Activated CD8-positive, alpha-beta memory T cell treated with anti-CD3 and anti-CD28 coated beads for 48 hours (primary cell): ENCODE measurements at places on chromosomes 6 and 20.

GRCh38 chr6:136015531-136015930 lies 164.0 kb downstream of the PDE7B start:
- no peak for DNase-seq

DNA sequence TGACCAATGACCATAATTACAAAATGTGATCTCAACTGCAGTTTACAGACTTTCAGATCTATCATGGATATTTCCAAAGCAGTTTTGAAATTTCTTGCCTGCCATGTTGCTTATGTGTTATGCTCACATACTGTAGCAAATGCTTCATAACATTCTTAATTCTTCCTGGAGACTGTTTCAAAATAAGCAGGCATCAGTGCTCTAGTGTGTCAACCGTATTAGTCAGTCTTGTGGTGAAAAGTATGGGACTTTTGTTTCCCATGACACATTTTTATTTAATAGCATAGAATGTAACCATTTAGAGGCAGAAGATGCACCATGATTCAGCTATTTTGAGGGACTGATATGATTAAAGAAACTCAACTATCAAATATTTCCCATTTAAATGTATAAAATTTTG lies 1.7 kb downstream of the POPDC3 start:
- DNase-seq: no peak

- DNase-seq: no peak
Measured at GRCh38 chr6:19181211-19181610, 656.0 kb upstream of the ID4 start.

- DNase-seq: no peak
Measured at GRCh38 chr6:11392778-11393507, 144.6 kb upstream of the TMEM170B start.

GRCh38 chr20:32327087-32327681 lies 30.9 kb upstream of the ASXL1 start:
- DNase-seq: no peak

DNA sequence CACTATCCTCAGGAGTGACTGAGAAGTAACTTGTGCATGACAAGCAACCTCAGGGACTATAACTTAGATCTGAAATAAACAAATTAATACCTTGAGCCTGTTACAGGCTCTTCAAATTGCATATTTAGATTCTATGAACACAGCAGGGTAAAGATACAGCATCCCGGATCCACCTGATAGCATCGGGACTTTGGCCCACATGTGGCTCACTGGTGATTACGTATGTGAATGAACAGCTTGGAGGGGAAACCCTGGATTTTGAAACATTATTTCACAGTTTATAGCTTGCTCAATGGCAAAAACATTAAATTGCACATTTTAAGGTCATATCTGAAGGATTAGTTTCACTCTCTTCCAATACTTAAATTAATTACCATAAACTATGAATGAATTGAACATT lies 133.2 kb downstream of the KHDRBS2 start:
- no peak for DNase-seq

GRCh38 chr6:142945049-142945445 lies at the start of gene HIVEP2:
Gene HIVEP2 (minus strand): TSS chr6:142945176. CDS start chr6:142774738, 170,438 bp downstream.
- peak; percentile 74 for DNase-seq

GRCh38 chr6:158920311-158920905 lies 79.6 kb downstream of the RSPH3 start:
- no peak for DNase-seq

DNA sequence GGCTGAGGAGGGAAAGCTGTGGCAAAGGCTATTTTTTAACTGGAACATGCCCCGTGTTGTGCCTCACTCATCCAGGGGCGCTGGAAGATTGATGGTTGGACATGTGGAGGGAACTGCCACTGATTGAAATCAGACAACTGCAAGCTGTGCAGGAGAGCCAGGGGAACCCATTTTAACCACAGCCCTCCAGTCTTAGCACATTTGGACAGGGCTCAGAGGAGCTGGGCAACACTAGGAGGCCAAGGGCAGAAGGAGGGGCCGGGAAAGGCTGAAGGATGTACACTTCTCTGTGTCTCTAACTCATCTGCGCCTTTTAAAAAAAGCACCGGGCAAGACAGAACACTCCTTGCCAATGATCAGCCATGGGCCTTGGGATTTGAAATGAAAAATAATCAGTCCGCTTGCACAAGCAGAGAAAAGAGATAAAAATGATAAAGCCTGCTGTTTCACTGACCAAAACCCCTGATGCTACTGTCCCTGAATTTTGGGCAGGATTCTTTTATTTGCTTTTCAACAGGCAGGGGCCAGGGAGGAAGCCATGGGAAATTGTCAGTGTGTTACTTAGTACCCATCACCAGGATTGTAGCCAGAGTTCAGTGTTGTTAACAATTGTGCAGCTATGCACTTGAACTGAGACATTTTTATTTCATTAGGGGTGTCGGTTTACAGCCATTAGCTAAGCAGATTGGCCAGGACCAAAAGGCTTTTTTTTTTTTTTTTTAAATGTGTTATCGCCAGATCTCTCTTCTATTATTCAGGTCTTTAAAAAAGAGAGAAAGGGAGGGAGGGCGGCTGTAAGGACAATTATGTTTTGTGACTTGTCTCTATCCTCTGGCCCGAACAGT lies 109.3 kb upstream of the EYA4 start:
- DNase-seq: no peak

GRCh38 chr6:167409694-167410093 lies 84.8 kb downstream of the TTLL2 start:
- DNase-seq: no peak

DNA sequence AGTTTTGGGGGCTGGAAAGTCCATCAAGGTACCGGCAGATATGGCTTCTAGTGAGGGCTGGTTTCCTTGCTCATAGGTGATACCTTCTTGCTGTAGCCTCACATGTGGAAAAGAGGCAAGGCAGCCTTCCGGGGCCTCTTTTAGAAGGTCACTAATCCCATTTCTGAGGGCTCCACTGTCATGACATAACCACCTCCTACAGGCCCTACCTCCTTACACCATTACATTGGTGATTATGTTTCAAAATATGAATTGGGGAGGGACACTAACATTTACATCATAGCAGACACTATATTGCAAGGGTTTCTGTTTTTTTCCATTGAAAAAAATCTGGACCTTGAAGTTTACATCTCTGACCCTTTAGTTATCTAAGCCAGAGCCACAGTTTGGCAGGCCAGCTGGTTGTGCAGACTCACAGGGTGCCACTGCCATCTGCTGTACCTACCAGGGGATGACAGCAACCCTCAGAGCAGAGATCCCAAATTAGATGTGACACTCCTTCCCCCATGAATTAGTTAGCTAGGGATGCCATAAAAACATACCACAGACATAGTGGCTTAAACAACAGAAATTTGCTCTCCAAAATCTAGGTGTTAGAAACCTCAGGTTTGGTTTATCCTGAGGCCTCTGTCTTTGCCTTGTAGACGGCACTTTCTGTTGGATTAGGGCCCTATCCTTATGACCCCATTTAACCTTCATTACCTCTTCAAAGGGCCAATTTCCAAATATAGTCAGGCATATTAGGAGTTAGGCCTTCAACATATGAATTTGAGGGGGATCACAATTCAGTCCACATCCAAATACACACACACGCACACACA lies 166.4 kb upstream of the RNF217 start:
- no peak for DNase-seq

DNA sequence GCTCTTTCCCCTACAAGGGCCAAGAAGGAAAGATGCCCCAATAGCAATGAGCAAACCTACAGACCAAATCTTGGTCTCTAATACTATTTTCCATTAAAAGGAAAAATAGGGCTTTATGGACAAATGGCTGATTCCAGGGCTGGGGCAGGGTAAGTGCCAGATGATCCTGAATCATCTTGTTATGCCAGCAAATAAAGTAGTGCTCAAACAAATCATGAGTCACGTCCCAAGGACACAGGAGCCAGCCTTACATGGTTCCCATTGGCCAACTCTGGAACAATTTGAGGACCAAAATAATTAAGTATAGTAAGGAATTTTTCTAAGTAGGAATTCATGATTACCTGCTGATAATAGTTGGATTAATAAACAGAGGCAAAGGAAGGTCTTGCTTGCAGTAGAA lies 53.2 kb upstream of the NKX2-4 start:
- DNase-seq: no peak

DNA sequence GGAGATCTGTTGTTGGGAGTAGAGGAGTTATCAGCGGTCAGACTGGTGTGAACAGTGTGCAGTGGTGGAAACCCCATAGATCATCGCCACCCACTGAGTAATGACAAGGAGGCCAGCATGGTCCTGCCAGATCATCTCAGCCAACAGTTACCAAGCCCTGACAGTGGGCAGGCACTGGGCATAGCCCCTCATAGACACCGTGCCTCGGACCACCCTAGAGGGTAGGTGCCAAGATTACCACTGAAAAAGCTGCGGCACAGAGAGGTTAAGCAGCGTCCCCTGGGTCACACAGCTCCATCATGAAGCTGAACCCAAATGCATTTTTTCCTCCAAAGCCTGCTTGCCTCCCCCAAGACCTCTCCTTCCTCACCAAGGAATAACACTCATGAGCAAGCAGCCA lies 21.5 kb upstream of the BMP7 start:
- DNase-seq: no peak

GRCh38 chr6:169265486-169266131 lies 12.0 kb upstream of the THBS2 start:
- no peak for DNase-seq

DNA sequence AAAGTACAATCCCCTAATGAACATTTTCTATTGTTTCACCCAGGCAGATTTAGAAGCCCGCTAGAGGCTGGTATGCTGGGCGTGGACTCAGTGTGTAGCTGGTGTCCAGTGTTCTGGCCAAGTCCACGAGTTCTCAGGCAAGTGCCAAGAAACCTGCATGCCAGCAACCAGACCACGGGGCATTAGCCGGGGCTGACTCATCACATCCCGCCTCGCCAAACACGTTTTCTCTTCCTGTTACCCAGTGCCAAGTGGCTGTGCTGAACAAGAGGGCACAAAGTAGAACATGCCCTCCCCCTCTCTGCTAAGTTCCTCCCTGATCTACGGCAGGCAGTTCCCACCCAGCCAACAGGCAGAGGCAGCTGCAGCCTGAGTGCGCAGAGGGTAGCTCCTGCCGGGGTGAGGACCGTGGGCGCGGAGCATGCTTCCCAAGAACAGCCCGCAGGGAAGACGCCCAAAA lies 29.6 kb downstream of the RAMACL start:
- DNase-seq: no peak
